Amniotic stem cell (primary cell): ENCODE measurements at places on chromosomes 4 and X.
A peak's percentile ranks its signal among the peaks of the same experiment; 100 is the strongest.

- DNase-seq: no peak
Observed at GRCh38 chrX:72247206-72247942, 8.5 kb upstream of the ERCC6L start.

GRCh38 chr4:134501973-134502643 is 300.5 kb upstream of the PABPC4L start:
- DNase-seq: no peak

GRCh38 chrX:16771483-16772398 is 14.5 kb upstream of the TXLNG start:
- peak; percentile 1 for DNase-seq

- DNase-seq: no peak
Observed at GRCh38 chrX:6448003-6448402, 86.9 kb downstream of the VCX3A start.

GRCh38 chr4:72366601-72367000 is 202.4 kb downstream of the ADAMTS3 start:
- no peak for DNase-seq

- DNase-seq: no peak
Observed at GRCh38 chr4:41943506-41943905, 8.3 kb downstream of the TMEM33 start.

DNA sequence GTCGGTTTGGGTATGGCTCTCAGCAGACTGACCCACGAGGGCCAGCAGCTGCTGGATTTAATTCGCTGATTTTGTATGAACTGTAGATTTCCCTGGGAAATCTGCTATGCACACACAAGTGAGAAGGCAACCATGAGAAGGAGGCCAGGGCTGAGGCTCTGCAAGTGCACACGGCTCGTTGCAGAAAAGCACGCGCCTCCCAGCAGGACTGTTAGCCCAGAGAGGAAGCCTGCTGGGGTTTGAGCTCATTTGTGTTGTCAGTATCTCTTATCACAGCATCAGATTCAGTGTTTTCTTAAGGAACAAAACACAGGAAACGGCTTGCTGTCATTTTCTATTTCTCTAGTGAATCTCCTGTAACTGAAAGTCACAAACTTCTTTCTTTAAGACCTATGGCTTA is 296.2 kb upstream of the FAT1 start:
- DNase-seq: no peak

DNA sequence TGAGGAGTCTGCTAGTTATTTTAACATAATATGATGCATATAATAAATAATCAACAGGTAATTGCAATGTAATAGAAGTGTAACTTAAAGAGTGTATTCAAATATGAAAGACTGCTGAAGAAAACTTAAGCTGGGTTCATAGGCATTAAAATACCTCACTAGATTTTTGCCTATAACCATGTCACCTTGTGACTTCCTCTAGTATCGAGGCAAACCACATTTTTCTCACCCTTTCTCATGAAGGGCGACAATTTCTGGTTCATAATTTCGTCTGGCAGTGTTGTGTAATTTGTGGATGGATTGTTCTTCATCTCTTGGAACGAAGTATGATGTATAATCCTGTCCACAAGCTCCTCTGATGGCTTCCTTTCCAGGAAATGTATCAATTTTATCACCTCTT is 16.0 kb downstream of the SULT1E1 start:
- DNase-seq: no peak

DNA sequence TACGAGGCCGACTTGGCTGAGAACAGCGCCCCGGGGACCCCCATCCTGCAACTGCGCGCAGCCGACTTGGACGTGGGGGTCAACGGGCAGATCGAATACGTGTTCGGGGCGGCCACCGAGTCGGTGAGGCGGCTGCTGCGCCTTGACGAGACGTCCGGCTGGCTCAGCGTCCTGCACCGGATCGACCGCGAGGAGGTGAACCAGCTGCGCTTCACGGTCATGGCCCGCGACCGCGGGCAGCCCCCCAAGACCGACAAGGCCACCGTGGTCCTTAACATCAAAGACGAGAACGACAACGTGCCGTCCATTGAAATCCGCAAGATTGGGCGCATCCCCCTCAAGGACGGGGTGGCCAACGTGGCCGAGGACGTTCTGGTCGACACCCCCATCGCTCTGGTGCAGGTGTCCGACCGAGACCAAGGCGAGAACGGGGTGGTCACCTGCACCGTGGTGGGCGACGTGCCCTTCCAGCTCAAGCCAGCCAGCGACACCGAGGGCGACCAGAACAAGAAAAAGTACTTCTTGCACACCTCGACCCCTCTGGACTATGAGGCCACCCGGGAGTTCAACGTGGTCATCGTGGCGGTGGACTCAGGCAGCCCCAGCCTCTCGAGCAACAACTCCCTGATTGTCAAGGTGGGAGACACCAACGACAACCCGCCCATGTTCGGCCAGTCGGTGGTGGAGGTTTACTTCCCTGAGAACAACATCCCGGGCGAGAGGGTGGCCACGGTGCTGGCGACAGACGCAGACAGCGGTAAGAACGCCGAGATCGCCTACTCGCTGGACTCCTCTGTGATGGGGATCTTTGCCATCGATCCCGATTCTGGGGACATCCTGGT is 2.4 kb downstream of the PCDH7 start:
- DNase-seq: no peak

DNA sequence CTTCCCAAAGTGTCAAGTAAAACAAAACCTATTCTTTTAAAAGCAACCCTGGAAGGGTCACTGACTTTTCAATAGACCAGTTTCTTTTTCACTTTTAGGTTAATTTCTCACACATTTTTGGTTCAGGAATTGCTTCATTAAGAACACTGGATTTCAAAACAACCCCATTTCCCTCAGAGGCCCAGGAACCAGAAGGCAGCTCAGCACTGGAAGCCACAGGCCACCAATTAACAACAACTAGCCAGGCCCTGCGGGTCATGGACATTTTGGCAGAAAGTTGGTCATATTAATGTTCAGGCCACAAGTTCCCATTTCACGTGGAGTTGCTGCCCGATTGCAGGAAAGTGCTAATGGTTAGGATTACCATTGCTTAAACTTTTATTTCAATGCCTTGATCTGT is 39.8 kb downstream of the HAND2 start:
- DNase-seq: no peak

DNA sequence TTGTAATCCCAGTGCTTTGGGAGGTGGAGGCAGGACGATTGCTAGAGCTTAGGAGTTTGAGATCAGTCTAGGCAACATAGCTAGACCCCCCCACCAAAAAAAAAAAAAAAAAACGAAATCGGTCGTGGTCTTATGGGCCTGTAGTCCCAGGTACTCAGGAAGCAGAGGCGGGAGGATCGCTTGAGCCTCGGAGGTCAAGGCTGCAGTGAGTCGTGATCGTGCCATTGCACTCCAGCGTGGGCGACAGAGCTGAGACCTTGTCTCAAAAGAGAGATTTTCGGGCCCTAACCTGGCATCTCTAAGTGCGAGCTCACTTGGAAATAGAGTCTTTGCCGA is 7.0 kb upstream of the LETM1 start:
- no peak for DNase-seq

- no peak for DNase-seq
Observed at GRCh38 chr4:4837316-4837715, 22.1 kb upstream of the MSX1 start.

DNA sequence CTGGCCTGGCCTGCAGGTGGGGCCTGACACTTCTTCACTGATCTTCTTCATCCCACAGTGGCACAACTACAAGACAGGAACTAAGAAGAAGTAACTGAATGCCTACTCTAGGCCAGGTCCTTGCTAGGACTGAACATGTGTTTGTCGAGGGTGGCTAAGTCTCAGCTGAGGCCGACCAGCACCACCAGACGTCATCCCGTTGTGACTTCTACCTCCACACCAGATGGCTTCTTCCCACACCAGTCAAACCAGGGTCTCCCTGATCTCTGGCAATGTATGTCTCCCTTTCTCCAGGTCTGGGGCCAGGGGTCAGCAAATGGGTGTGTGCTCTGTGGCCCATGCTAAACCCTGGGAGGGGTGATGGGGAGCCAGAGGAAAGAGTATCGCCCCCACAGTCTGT is 40.2 kb downstream of the PJA1 start:
- DNase-seq: no peak

DNA sequence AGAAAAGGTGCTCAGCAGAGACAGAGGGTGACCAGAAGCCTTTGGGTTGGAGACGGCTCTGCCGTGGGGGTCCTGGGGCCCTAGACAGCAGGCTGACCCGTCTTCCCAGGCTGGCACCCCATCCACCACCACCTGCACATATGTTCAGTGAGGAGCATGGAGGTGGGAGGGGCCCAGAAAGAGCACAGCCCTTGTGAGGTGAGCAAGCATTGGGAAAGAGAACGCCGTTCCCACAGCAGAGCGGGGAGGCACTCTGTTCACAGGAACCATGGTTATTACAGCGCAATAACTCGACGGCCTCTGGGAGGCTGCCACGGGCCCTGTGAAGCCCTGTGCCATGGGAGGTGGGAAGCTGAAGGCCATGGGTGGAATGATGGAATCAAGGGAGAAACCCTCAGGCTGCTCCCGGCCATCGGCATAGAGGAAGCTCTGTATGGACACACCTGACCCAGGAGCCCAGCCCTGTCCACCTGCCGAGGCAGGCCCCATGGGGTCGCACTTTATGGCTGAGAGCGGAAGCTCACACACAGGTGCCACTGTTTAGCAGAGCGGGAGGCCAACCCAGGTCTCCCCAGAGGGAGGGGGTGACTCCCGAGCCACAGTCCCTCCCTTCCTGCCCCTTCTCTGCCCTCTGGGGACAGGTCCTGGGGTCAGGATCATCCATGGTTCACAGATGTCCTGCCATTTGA is 93.5 kb upstream of the AFAP1 start:
- no peak for DNase-seq

GRCh38 chr4:114857831-114858230 is 255.6 kb downstream of the NDST4 start:
- no peak for DNase-seq

DNA sequence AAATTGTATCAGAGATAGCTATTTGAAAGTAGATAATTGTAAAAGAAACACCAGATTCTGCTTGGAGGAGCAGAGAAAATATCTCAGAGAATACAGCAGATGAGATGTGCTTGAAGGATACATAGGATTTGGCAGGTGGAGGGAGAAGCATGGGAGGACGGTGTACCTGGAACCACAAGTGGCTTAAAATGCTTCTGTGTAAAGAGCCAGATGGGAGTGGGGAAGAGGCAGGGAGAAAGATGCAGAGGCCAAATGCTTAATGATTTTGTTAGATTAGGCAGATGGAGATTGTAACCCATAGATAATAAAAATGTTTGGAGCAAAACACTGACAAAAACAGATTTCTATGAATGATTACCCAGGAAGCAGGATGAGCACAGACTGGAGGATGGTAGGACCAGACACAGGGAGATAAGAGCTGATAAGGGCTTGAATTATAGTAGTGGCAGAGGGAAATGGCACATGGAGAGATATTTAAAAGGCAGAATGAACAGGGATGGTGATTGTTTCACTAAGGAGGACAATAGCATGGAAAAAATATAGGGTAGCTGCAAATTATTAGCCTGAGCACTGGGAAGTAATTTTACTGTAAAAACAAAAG is 145.7 kb upstream of the TBC1D9 start:
- no peak for DNase-seq

GRCh38 chr4:63904201-63904600 is 505.0 kb downstream of the TECRL start:
- no peak for DNase-seq

DNA sequence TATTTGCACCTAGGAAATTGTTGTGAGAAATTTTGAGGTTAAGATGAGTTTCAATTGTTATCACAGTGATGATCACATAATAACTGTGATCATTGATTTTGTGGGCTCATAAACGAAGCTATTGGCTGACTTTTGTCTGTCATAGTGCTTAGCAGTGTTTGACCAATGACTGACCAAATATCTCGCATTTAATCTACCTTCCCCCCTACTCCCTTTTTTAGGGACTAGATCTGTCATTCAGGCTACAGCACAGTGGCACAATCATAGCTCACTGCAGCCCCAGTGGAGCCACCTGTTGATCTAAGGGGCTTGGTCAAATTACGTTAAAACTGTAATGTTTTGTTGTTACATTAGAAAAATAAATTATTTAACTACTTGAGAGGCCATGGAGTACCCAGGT is 1.5 kb downstream of the FUNDC2 start:
- no peak for DNase-seq

DNA sequence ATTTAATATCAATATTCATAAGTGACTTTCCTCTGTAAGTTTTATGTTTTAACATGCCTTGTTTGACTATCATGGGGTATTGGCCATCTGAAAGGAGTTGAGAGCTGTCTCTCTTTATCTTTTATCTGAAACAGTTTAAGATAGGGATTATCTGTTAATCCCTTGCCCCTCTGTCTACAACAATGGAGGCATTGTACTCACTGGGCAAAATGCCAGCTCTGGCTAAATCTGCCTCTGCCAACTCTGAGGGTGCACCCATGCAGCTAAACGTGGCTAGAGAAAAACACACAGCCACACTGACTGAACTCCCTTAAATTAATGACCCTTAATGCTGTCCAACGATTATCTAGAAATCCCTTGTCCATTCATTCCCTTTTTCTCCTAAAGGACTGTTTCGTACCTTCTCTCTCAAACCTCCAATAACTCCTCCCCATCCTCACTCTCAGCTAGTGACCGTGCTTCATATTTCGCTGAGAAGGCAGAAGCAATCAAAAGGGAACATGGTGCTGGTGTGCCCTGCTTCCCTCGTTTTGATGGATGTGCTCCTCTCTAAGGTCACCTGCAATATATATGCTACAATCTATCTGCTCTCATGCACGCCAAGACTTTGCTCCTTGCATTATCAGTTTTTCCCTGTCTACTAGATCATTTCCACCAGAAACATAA is 10.3 kb downstream of the PHKA2 start:
- no peak for DNase-seq

GRCh38 chr4:37522996-37523395 is 163.2 kb downstream of the RELL1 start:
- no peak for DNase-seq

DNA sequence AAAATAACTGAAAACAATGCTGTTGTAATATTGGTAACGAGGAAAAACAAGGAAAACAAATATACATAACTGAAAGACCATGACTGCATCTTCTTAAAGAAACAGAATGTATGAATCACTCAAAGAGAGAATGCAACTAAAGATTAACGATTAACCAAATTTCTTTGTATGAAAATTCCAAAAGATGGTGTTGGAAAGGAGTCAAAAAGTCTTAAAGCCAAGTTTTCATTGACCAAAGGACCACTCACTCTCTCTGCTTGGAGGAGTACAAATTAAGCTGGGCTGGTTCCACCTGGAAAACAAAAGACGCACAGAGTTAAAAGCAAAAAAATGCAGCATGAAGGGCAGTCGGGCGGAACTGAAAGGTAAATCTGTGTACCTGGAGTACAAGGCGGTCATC is 1.8 kb downstream of the DCAF12L1 start:
- DNase-seq: no peak

- DNase-seq: no peak
Observed at GRCh38 chr4:152613351-152613750, 66.4 kb downstream of the TMEM154 start.

- DNase-seq: no peak
Observed at GRCh38 chr4:1222036-1222789, 26.7 kb downstream of the CTBP1 start.

- no peak for DNase-seq
Observed at GRCh38 chr4:162891788-162892707, 274.6 kb downstream of the NAF1 start.
